ENCODE measurements at places on chromosomes 4 and X.

DNA sequence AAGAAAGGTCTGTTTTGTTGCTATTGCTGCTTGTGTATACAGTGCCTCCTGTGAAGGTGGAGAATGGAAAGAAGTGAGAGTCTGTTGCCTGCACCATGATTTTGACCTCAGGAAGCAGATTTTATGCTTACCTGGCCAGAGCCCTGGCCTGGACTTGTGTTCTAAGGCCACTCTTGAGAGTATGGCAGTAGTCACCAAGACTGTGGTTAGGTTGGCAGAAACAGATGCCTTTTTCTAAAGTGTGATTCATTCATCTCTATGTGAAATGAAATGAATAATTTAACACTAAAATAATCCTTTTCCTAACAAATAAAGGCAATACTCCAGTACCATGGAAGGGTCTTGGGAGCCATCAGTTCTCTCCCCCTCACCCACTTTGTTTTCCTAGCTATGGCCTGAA is 161.8 kb downstream of the DCLK2 start:
- no peak for DNase-seq

DNA sequence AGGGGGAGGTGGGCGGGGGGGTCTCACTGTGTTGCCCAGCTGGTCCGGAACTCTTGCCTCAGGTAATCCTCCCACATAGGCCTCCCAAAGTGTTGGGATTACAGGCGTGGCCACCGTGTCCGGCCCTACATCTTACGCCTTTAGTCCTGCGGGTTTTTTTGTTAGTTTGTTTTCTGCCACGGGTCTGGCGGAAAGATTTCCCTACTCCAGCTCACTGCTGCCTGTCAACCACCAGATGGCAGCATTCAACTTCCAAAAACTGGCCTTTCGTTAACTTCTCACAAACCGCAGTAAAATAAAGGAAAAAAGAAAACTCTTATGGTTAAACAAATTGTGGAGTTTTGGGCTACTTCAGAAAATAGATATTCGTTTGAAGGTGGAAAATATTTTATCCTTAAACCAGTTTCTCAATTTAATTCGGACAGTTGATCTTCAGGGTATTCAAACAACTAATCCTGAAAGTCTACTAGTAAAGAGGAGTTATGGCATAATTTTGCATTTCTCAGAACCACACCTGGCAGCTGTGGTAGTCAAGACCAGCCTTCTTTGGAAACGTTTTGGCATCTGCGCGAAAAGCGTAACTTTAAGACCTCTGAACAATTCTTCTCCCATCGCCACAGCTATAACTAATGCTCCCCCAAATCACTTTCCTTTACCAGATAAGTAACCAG is 41.1 kb downstream of the LUZP4 start:
- DNase-seq: no peak

GRCh38 chr4:154417373-154417673 is 74.3 kb downstream of the DCHS2 start:
- no peak for DNase-seq

GRCh38 chr4:107757864-107758476 is 37.9 kb upstream of the PAPSS1 start:
- no peak for DNase-seq

DNA sequence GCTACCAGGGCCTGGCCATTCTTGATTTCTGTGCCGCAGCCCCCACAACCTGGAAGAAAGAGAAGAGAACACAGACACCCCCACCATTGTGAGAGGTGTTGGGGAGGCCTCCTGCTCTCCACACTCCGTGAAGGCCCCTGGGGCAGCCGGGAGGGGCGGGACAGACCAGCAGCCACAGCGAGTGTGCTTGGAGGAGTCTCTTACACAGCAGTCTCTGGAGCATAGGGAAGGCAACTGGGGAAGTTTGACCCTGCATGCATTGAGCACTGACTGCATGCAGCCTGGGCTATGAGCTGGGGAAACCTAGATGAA is 77.9 kb downstream of the ABLIM2 start:
- no peak for DNase-seq

GRCh38 chrX:9342561-9343051 is 122.3 kb upstream of the TBL1X start:
- DNase-seq: peak; percentile 66

- no peak for DNase-seq
Observed at GRCh38 chr4:60366661-60367060, 833.5 kb upstream of the ADGRL3 start.

- DNase-seq: no peak
Observed at GRCh38 chr4:183390374-183390773, 54.1 kb upstream of the CDKN2AIP start.

DNA sequence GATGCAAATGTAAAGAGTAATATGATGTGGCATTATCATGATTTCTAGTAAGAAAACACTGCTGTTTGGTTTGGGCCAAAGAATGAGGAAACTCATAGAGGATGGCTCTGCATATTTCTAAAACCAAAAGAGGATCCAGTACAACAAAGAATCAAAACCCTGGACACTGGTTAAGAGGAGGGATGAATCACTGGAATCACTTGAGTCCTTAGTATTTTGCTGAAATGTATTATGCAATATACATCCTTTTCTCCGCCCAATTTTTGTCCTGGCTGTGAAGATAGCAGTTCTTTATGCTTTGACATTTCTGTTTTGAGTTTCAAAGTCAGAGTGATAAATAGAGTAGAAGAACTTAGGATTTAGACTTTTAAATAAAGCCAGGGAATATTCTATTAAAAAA is 345.9 kb downstream of the PACRGL start:
- no peak for DNase-seq

GRCh38 chrX:50495616-50496015 is 25.0 kb upstream of the DGKK start:
- no peak for DNase-seq

- no peak for DNase-seq
Observed at GRCh38 chrX:85851418-85851817, 195.9 kb downstream of the CHM start.

GRCh38 chr4:163172647-163173046 is 6.0 kb upstream of the NAF1 start:
- DNase-seq: no peak

Data from activated CD8-positive, alpha-beta memory T cell treated with anti-CD3 and anti-CD28 coated beads, Interleukin-2, amount 50 U/mL, for 48 hours (primary cell).